ENCODE measurements at places on chromosomes 6 and 20.

- peak; percentile 12 for DNase-seq
Measured at GRCh38 chr6:149134511-149134933, 183.0 kb upstream of the TAB2 start.

DNA sequence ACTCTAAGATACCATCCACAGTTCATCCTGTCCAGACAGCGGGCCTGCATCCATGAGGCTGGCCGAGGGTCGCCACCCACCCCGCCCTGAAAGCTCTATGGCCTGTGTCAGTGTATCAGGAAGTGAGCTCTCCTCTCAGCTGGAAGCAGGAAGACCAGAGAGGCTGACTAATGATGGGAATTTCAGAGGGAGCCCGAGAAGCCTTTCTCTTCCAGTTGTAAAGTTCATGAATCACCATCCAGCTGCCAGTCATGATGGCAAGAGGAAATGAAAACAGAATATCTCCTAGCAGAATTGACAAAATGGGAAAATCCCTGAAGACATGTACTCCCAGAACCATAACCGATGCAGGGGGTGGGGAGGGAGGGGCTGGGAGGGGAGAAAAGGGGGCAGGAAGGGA is 109.6 kb upstream of the RPS6KA2 start:
- DNase-seq, result peak; percentile 58

DNA sequence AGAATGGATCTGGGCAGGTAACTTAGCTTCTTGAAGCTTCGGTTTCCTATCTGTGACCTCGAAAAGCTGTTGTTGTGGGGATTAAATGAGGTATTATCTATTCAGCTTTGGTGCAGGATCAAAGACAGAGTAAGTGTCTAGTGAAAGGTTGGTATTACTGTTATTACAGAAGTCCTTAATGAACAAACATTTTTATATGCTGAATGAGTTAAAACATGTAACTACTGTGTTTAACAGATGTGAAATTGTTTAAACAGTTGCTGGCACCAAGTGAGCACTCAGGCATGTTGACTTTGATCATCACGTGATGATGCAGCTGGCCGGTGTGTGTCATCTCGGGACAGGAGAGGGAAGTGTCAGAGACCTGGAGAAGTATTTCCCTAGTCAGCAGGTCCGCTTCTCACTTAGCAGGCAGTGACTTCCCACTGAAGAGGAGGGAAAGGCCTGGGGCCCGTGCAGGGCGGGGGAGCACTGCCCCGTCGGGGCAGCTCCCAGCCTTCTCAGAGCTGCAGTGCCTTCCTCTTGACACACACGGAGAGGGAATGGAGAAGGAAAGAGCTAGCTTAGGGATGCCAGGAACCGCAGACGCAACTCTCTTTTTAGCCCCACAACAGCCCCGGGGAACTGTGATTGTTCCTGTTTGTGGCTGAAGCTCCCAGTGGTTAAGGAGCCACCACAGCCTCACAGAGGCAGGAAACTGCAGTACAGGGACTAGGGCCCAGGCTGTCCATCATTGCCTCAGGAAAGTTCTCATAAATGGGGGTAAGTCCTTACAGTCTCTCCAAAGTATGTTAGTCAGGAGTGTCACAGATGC is 18.0 kb downstream of the TUBB2A start:
- DNase-seq, result peak; percentile 87

GRCh38 chr6:83867527-83868161 is 8.2 kb downstream of the CYB5R4 start:
- peak; percentile 98 for DNase-seq

- peak; percentile 13 for DNase-seq
Measured at GRCh38 chr6:105849746-105850145, 236.4 kb upstream of the PRDM1 start.

- peak; percentile 14 for DNase-seq
Measured at GRCh38 chr20:14062786-14063185, 67.5 kb downstream of the MACROD2 start.

DNA sequence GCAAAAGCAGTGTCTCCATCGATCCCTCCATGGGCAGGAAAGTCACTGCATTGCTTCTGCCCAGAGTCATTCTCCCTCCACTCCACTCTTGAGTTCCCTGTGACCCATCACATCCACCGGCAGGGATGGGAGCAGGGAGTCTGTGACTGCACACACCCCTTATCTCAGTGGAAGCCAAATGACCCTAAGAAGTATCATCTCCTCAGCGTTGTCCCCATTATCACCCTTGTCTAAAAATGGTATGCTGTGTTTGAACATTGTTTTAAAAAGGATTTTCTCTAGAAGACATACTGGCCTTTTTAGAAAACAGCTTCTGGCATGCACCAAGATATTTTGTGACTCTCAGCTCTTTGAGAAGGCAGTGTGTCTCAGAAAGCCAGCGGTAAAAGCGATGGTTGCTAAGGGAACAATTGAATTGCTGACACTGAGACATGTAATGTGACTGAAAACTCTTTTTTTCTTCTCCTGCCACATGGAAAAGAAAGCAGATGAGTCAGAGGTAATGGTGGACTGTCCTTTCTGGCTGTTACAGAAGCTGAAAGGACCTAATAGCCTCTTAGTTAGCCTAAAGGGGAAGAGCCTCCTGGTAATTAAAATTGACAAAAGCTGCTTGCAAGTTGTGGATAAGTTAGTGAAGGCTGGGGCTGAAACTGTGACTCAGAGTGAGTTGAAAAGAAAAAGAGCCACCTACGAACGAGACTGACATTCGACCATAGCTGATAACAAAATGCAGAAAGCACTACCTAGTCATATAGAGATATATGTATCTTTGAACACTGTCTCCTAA is 120.5 kb downstream of the MAP3K7 start:
- peak; percentile 29 for DNase-seq

- DNase-seq, result no peak
Measured at GRCh38 chr20:14336686-14337085, 726 bp downstream of the FLRT3 start.

- no peak for DNase-seq
Measured at GRCh38 chr6:4509506-4509905, 266.7 kb upstream of the CDYL start.

- DNase-seq, result no peak
Measured at GRCh38 chr6:127221201-127221600, 45.5 kb upstream of the RNF146 start.

DNA sequence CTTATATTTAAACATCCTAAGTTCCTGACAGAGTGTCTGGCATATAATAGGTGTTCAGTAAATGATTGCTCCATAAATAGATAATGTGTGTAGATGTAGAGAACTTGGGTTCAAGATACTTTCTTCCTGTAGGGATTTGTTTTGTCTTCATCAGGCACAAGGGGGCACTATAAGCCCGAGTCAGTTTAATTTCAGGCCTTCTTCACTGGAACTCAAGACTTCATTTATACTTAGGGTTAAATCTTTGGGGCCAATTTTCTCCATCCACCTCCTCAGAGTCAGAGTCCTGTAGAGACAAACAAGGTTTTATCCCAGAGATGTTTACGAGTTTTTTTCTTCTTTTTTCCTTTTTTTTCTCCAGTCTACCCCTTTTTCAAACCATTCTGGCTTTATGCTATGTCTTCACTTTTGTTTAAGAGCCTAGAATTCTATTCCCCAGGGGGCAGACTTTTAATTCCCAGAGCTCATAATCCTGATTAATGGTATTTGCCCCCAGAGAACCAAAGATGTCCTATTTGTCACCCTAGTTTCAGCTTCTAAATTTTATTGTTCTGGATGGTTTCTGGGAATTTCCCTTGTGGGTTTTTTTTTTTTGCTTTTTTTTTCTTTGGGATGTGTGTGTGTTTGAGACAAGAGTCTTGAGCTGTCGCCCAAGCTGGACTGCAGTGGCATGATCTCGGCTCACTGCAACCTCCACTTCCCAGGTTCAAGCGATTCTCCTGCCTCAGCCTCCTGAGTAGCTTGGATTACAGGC is 88.4 kb downstream of the HFE start:
- DNase-seq, result peak; percentile 79

GRCh38 chr6:74369556-74369993 is 673.6 kb downstream of the CD109 start:
- DNase-seq, result peak; percentile 93

GRCh38 chr6:128379577-128379976 is 140.8 kb downstream of the PTPRK start:
- DNase-seq, result no peak

DNA sequence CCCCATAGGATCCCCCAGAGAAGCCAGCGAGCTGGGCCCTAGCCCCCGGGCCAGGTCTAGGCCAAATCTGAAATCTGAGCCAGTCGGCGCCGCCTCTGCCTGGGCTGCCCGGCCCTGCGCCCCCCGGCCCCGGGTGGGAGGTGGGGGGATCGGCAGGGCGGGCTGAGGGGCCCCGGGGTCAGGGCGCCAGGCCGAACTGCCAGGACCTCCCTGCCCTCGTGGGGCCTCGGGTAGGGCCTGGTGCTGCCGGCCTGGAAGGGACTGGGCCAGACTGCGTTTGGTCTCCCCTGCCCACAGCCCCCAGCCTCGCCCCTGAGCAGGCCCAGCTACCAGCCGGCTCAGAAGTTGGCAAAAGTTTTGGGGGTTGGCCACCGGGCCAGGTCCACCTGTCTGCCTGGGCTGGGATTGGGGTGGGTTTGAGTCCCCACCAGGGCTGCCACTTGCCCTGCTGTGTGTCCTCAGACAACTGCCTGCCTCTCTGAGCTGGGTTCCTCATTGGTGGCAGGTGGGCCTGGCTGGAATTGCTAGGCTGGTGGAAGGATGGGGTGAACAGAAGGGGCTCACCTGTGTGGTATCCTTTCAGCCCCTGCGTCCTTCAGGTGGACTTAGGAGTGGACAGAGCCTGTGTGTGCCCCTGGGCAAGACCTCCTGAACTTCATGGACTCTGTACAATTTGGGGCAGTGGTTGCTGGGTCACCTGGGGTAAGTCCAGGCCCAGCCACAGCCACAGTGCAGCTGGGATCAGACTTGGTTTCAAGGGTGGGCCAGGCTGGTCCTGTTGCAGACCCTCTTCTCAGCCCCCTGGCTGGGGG is 801 bp downstream of the SRC start:
- DNase-seq, result no peak

GRCh38 chr6:116330511-116330910 is 40.2 kb upstream of the DSE start:
- DNase-seq, result peak; percentile 57

DNA sequence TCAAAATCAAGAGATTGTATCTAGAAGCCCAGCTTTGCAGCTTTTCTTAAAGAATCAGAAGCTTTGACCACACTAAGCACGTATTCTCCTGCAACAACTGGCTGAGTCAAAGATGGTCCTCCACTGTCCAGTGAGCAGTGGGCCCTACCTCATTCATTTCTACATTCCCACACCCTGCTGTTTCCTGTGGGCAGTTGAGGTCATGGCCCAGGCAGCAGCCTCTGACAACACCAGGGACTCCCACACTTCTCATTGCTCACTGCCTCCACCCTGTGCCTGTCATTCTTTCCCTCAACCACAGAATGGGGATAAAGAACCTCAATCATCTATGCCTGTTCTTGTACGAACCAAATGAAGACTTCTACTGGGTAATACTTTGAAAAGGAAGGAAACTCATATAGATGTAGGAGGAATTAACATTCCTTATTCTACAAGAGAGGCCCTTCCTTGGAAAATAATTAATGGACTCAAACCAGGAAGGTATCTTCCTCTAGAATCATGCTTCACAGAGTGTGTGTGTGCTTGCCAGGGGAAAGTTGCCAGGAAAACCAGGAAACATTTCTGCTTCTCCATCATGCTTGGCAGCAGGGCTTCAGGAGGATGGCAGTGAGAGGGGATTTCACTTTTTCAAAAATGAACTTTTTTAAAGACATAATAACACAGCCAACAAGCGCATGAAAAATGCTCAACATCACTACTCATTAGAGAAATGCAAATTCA is 191.7 kb upstream of the RIN2 start:
- DNase-seq, result peak; percentile 1

GRCh38 chr6:6883011-6883410 is 224.8 kb upstream of the RREB1 start:
- DNase-seq, result no peak

DNA sequence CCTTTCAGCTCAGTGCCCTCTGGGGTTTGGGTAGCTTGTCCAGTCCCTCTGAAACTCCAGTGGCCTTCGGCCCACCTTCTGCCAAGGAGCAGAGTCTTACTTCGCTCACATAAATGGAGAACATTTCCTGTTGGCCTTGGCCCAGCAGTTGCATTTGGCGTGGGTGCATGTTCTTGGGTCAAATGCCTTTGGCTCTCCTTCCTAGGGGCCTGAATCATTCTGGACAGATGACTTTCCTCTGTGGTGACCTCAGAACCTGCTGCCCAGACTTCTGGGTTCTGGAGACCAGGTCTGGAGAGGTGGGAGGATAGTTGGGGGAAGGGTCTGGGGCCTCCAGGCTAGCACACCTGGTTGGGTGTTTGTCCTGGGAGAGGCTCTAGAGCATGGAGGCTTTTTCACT is 29.3 kb downstream of the BCAS4 start:
- DNase-seq, result peak; percentile 86
